ENCODE measurements at places on chromosomes 16 and 17.

- DNase-seq, result peak; percentile 79
These were observed 17.9 kb downstream of the UTP4 start for GRCh38 chr16:69150146-69150865.

- DNase-seq, result no peak
These were observed 14.9 kb upstream of the ARL6IP1 start for GRCh38 chr16:18816286-18816685.

DNA sequence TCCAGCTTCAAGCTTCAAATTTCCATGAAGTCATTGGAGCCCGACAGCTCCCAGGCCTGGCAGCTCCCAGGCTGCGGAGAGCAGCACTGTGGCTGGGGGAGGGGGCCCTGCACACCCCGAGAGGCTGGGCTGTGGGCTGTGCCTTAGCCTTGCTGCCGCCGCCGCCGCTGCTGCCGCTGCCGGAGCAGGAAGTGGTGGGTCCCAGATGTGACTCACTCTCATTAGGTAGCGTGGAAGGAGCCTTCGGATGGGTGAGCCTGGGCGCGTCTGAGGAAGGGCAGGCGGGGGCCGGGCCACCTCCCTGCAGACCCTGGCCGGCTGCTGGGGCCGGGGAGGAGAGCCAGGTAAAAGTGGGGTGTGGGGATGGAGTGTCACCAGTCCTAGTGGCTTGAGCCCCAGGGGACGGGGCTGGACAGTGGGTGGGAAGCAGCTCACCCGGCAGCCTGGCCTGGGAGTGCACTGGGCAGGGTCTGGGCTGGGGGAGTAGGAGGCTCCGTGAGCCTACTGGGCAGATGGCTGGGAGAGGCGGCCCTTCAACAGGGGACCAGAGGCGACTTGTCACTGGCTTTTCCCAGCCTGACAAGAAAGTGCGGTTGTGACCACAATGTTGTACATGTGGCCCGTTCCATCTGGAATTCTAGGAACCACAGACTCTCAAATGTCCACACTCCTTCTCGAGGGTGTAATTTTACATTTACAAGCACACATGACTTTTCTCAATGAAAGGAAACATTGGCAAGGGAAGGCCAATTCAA is at the start of gene ADCY7:
Gene ADCY7 (plus strand): TSS at position 215 of the 755 bp plus-strand sequence. CDS start 21,629 bp downstream, outside the sequence.
- peak; percentile 93 for DNase-seq

- DNase-seq, result no peak
These were observed 5.0 kb upstream of the SLC38A8 start for GRCh38 chr16:84047626-84048025.

Data from GM23248 (cell line).